Neural progenitor cell (in vitro differentiated cells): ENCODE measurements at places on chromosomes 3 and 15. TPM values are rescaled to one million over a fixed set of nuclear protein-coding genes. Genes with fewer than 3 reads are reported as not detected.

DNA sequence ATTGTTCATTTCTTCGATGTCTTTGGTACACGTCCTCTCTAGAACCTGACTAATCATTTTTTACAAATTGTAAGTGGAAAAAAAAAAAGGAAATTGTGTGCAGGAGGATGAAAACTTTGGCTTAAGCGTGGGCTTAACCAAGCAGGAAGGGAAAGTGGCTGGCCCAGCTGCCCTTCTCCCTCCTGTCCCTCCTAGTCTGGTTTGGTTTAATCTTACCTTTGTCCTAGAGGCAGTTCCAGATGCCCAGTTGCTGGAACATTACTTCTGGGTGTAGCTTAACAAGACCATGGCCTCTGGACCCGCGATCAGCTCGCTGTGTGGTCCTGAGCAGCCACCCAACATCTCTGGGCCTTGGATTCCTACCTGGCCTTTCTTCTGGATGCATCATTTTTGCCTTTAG lies 15.4 kb downstream of the PAQR5 start:
- no peak overlapping the region for H3K4me3 ChIP-seq
- H3K36me3 ChIP-seq = no peaks in the 10 kb centered on the region
- H3K4me1 ChIP-seq = peaks cover 4% of the 10 kb centered on the region
- no peaks in the 10 kb centered on the region for H3K27me3 ChIP-seq

GRCh38 chr3:153753035-153753434 lies 368.2 kb upstream of the ARHGEF26 start:
- no peaks in the 10 kb centered on the region for H3K4me1 ChIP-seq
- no peaks in the 10 kb centered on the region for H3K27me3 ChIP-seq
- DNase-seq = no peak
- H3K36me3 ChIP-seq = no peaks in the 10 kb centered on the region

The GOLGA6A gene
- total RNA-seq = 0.04 and 0.59 TPM in 2 replicates

- H3K27ac ChIP-seq = no peak overlapping the region
- peaks cover under 1% of the 10 kb centered on the region for H3K4me1 ChIP-seq
- H3K4me3 ChIP-seq = no peak overlapping the region
- H3K27me3 ChIP-seq = no peaks in the 10 kb centered on the region
Observed at GRCh38 chr3:3074551-3075257, 35.5 kb downstream of the IL5RA start.

- no peak overlapping the region for H3K4me3 ChIP-seq
- no peaks in the 10 kb centered on the region for H3K4me1 ChIP-seq
- H3K36me3 ChIP-seq = no peaks in the 10 kb centered on the region
- H3K27me3 ChIP-seq = no peaks in the 10 kb centered on the region
Observed at GRCh38 chr15:34652726-34653033, 69.2 kb upstream of the GOLGA8B start.

DNA sequence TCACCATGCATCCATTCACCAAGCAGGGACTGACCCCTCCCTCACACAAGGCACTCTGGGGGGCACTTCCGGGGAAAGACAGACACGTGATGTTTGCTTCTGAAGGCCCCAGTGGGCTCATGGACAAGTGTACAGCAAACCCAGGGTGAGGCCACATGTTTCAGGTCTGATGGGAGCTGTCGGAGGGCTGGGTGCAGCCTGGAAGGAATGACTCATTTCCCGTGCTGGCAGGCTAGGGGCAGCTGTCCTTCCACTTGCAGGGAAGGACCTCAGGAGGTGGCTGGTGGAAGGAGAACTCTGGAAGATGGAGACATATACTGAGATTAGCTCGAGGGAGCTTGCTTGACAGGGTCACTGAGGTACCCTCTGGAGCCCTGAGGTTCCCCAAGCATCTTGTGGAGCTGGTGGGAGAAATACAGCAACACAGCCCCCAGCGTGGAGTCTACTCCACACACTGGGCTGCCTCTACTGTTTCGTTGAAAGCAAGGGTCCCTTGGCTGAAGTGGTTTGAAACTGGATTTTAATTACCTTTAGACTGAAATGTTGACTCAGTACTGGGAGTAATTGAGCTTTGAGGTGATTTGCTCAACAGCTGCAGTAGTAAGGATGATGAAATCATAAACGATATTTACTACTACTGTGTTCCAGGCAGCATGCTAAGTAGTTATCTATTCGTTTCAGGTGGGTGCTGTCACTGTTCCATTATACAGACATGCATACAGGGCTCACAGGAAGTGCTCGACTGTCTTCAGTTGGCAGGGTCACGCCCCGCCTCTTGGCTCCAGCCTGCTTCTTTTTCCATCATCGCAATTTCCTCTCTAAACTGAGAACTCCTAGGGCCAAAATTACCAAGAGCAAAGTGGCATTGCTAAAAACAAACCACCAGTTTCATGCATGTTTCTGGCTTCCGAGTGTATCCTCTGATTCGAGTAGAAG lies 230.4 kb downstream of the ADAMTS17 start:
- H3K27ac ChIP-seq = no peak overlapping the region
- no peak for DNase-seq
- H3K27me3 ChIP-seq = no peaks in the 10 kb centered on the region
- no peak overlapping the region for H3K4me3 ChIP-seq
- no peaks in the 10 kb centered on the region for H3K36me3 ChIP-seq

DNA sequence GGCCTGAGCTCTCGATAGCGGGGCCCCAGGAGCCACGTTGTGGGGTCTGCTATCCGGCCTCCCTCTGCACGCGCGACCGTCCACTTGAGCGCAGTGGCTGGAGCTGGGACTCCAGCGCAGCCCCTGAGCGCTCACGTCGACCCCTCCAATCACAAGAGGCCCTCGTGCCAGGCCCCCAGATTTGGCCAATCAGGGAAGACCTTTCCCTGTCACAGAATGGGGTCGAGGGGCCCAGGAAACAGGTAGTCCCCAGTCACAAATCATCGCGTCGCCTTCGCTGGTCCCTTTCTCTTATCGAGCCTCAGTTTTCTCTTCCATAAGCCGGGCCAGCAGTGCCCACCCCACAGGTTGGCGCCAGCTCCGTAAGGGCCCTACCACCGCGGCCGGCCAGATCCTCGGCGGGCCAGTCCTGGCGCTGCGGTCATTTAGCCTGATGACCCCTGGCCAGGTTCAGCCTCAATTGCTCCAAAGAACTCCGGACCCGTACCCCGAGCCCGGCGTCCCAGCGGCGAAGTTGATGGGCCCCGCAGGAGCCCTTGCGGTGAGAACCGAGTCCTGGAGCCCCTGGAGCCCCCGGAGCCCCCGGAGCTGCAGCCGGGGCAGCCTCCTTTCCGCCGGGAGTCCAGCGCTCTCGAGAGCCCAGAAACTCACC lies 435 bp downstream of the ALDH1L1 start:
- peaks cover 65% of the 10 kb centered on the region for H3K27me3 ChIP-seq
- H3K4me3 ChIP-seq = peak overlapping the region; percentile 60
- H3K4me1 ChIP-seq = peaks cover 4% of the 10 kb centered on the region
- H3K27ac ChIP-seq = no peak overlapping the region
- no peaks in the 10 kb centered on the region for H3K36me3 ChIP-seq
- DNase-seq = peak; percentile 74

GRCh38 chr15:91284758-91285466 lies 184.9 kb downstream of the SV2B start:
- H3K36me3 ChIP-seq = no peaks in the 10 kb centered on the region
- H3K27me3 ChIP-seq = no peaks in the 10 kb centered on the region
- no peaks in the 10 kb centered on the region for H3K4me1 ChIP-seq
- no peak overlapping the region for H3K4me3 ChIP-seq
- no peak overlapping the region for H3K27ac ChIP-seq

GRCh38 chr3:120780977-120781376 lies 38.4 kb downstream of the GTF2E1 start:
- no peaks in the 10 kb centered on the region for H3K4me1 ChIP-seq
- H3K4me3 ChIP-seq = no peak overlapping the region
- H3K36me3 ChIP-seq = peaks cover 15% of the 10 kb centered on the region
- no peak overlapping the region for H3K27ac ChIP-seq
- no peak for DNase-seq

The C3orf49 gene
- total RNA-seq = not detected in 2 replicates

- H3K36me3 ChIP-seq = no peaks in the 10 kb centered on the region
- H3K27ac ChIP-seq = no peak overlapping the region
- H3K4me1 ChIP-seq = peaks cover 44% of the 10 kb centered on the region
- H3K27me3 ChIP-seq = no peaks in the 10 kb centered on the region
Observed at GRCh38 chr3:69292959-69293574, 92.8 kb downstream of the FRMD4B start.

The DUOXA1 gene
- total RNA-seq = not detected in 2 replicates

DNA sequence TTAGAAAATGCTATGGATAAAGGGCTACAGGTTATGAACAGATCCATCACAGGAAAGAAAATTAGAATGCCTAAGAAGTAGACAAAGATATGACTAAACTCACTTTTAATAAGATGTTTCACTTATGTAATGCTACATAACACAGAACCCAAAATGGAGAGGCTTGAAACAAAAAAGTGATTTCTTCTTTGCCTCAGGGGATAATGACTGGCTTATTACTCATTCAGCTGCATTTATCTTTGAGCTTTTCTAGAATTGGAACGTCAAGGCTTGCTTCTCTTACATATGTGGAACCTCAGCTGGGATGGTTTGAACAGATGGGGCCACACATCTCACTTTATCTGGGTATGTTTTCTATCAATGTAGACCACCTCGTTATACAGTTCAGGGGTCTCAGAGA lies 120.6 kb upstream of the EPHA3 start:
- no peak overlapping the region for H3K4me3 ChIP-seq
- DNase-seq = no peak
- no peaks in the 10 kb centered on the region for H3K36me3 ChIP-seq
- no peaks in the 10 kb centered on the region for H3K4me1 ChIP-seq

GRCh38 chr3:160982491-160982890 lies 122.7 kb downstream of the B3GALNT1 start:
- no peaks in the 10 kb centered on the region for H3K27me3 ChIP-seq
- no peak overlapping the region for H3K27ac ChIP-seq
- H3K4me3 ChIP-seq = no peak overlapping the region
- DNase-seq = no peak
- H3K4me1 ChIP-seq = no peaks in the 10 kb centered on the region
- no peaks in the 10 kb centered on the region for H3K36me3 ChIP-seq

The MEIS2 gene
- total RNA-seq = 18.3 and 21.5 TPM in 2 replicates

The PLSCR4 gene
- 0.71 and 1.0 TPM in 2 replicates for total RNA-seq

The HYAL2 gene
- total RNA-seq = 38.9 and 92.3 TPM in 2 replicates

DNA sequence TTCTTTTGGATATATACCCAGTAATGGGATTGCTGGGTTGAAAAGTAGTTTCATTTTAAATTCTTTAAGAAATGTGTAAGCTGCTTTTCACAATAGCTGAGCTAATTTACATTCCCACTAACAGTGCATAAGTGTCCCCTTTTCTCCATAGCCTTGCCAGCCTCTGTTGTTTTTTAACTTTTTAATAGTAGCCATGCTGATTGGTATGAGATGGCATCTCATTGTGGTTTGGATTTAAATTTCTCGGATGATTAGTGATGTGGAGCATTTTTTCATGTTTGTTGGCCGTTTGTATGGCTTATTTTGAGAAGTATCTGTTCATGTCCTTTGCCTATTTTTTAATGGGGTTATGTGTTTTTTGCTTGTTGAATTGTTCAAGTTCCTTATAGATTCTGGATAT lies 444.3 kb upstream of the ATP11B start:
- DNase-seq = no peak
- H3K27me3 ChIP-seq = no peaks in the 10 kb centered on the region
- no peak overlapping the region for H3K4me3 ChIP-seq

DNA sequence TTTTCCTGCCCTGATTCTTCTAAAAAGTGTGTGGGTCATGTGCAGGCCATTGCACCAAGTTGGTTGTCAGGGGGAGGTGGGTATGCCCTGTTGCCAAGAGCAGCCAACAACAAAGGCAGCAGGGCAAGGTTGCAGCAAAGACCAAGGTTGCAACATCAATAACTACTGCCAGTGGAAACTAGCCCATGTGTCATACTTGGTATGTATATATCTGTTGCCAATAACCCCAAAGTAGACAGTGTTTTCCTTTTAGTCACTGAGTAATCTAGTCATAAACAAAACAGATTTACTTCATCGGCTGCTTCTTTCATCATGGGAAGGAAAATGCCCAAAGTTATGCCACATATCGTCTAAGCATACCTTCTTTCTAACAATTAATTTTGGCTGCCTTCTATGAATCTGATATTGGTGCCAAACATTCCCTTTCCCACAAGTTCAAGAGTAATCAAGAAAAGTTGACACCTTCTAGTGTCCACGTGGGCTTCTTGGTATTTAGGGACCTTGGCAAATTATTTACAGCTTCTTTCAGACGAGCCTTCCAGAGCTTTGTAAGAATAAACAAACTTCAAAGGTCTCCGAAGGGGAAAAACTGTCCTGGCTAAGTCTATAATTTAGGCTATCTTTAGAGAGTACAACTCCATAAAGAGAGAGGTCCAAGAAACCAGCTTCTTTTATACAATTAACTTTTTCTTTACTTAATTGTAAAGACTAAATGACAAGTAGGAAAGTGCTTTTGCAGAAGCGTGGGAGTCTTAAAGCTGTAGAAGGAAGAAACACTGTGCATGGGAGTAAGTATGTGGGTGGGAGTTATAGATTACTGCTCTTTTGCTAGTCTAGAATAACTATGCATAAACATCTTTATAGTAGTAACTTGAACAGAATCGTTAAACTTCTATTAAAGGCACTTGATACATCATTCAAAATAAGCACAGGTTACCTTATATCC lies 10.0 kb upstream of the MBNL1 start:
- H3K27me3 ChIP-seq = peaks cover 31% of the 10 kb centered on the region
- no peaks in the 10 kb centered on the region for H3K36me3 ChIP-seq
- peaks cover 16% of the 10 kb centered on the region for H3K4me1 ChIP-seq
- no peak for DNase-seq
- H3K27ac ChIP-seq = no peak overlapping the region
- H3K4me3 ChIP-seq = no peak overlapping the region

DNA sequence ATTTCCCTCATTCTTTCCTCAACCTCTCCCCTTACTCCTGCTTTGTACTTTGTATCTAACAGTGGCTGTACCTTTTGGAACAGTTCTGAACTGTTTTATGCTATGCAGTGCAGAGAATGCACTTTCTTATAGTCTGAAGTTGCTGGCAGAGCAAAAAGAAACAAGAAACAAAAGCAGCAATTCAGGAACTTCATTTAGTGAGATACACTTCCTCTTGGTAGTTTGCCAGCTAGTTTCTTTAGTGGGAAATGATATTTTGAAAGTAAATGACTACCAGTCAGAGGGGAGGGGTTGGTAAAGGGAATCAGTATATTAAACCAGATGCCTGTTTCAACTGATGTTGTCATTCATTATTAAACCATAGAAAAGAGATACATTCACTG lies 55.0 kb upstream of the CHD2 start:
- DNase-seq = no peak
- H3K27ac ChIP-seq = peak overlapping the region; percentile 81
- no peaks in the 10 kb centered on the region for H3K27me3 ChIP-seq
- H3K4me1 ChIP-seq = peaks cover 23% of the 10 kb centered on the region
- H3K4me3 ChIP-seq = no peak overlapping the region
